Natural killer cell (primary cell): ENCODE measurements at places on chromosomes 5 and 9.

- no peak overlapping the region for H3K4me3 ChIP-seq
- H3K4me1 ChIP-seq: no peaks in the 10 kb centered on the region
- DNase-seq: no peak
- no peak overlapping the region for H3K27ac ChIP-seq
- H3K27me3 ChIP-seq: no peaks in the 10 kb centered on the region
- H3K36me3 ChIP-seq: no peaks in the 10 kb centered on the region
These were observed 20.3 kb upstream of the RNF180 start for GRCh38 chr5:64145216-64145895.

DNA sequence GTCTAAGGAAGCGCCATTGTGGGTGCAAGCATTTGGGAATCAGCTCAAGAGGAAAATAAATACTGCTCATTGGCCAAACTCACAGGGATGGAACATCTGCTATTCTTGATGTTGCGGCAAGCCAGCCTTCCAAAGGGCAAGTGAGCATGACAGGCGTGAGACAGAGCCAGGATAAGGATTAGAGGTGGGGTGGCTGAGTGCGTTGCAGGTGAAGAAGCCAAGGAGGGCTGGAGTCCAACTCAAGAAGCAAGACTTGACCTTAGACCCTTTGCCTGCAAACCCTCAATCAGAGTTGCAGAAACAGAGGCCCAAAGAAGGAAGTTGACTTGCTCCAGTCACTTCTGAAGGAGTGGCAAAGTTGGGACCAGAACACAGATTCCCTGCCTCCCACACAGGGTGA is 79.4 kb downstream of the WWC1 start:
- H3K4me1 ChIP-seq: no peaks in the 10 kb centered on the region
- no peaks in the 10 kb centered on the region for H3K36me3 ChIP-seq
- H3K4me3 ChIP-seq: no peak overlapping the region
- DNase-seq: no peak
- no peaks in the 10 kb centered on the region for H3K27me3 ChIP-seq

GRCh38 chr5:32996336-32996735 is 285.2 kb downstream of the NPR3 start:
- H3K4me3 ChIP-seq: no peak overlapping the region
- no peak for DNase-seq
- no peaks in the 10 kb centered on the region for H3K4me1 ChIP-seq
- H3K27ac ChIP-seq: no peak overlapping the region
- H3K27me3 ChIP-seq: no peaks in the 10 kb centered on the region
- no peaks in the 10 kb centered on the region for H3K36me3 ChIP-seq

GRCh38 chr5:77991084-77991483 is 214.9 kb upstream of the TBCA start:
- peaks cover 2% of the 10 kb centered on the region for H3K36me3 ChIP-seq
- no peak overlapping the region for H3K4me3 ChIP-seq
- no peak for DNase-seq
- no peak overlapping the region for H3K27ac ChIP-seq
- H3K27me3 ChIP-seq: no peaks in the 10 kb centered on the region
- no peaks in the 10 kb centered on the region for H3K4me1 ChIP-seq

DNA sequence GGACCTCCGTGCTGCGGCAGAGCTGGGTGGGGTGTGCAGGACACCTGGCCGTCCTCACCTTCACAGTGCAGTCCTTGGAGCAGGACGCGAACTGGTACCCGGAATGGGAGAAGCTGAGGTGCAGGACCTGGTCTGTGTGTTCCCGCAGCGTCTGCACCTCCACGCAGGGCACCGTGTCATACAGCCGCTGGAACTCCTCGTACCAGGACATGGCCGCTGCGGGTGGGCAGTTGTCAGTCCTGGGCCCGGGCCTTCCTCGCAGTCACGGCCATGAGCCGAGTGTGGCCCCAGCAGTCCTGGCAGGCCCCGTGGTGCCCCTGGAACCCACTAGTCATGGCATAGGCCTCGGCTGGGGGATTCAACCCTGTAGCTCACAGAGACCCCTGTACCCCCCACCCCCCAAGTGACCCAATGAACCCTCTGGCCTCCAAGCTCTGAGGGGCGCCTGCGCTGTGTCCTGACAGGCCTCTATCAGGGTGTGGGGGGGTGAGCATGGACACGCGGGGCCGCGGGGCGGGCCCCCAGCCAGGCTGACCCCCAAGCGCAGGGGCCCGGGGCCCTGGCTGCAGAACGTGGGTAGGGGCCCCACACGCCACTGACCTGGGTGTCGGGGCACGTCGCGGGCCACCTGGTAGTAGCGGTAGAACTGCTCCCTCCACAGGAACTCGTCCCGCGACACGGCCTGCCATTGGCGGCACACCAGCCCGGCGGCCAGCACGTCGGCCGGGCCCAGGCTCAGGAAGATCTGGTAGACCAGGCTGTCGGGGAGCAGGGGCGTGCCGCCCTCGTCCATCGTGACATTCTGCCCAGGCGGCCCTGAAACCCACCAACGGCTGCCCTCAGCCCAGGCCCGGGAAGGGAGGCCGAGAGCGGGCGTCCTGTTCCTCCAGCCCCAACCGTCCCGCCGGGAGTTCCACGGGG is 987 bp downstream of the FBXW5 start:
- H3K4me3 ChIP-seq: peak overlapping the region; percentile 92
- H3K27ac ChIP-seq: peak overlapping the region; percentile 61
- H3K27me3 ChIP-seq: no peaks in the 10 kb centered on the region
- H3K4me1 ChIP-seq: peaks cover 47% of the 10 kb centered on the region

GRCh38 chr9:23542927-23543326 is 283.1 kb downstream of the ELAVL2 start:
- DNase-seq: no peak
- H3K4me3 ChIP-seq: no peak overlapping the region

DNA sequence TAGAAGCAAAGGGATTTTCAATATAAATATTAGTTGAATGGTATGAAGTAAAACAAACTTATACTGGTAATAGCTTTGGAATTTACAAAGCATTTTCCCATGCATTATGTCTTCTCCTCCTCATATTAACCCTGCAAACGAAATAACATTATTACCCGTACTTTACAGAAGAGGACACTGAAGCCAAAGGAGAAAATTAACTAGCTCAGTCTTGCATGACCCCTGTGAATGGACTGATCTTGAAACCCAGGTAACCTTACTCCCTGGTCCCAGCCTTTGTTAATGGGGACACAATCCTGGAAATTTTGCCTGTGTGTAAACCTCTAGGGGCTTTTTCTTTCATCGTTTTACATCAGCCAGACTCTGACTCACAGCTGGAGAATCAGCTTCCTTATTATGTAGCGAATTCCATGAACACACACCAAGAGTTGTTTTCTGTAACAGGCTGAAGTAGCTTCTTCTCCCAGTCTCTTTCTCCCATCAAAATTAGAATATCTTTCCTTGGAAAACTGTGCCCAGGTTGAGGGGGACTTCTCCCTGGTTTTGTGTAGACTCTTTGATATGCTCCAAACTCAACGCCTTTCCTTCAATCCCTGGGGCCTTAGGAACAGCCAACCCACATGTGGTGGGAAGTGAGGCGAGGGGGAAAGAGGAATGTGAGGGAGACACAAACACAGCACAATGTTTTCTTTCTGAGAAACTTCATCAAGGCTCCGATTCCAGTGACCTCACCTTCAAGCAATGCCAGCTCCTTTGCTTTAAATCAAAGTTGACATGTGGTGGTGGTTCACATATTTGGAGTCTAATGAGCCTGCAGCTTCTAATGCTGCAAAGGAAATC is 480.9 kb upstream of the PAPPA start:
- H3K4me3 ChIP-seq: no peak overlapping the region
- no peaks in the 10 kb centered on the region for H3K4me1 ChIP-seq
- no peak for DNase-seq

- H3K4me3 ChIP-seq: peak overlapping the region; percentile 56
- H3K27me3 ChIP-seq: no peaks in the 10 kb centered on the region
These were observed 516 bp downstream of the MRPL41 start for GRCh38 chr9:137552022-137552768.

GRCh38 chr9:127755061-127756060 is 20.3 kb upstream of the TOR2A start:
- DNase-seq: no peak
- H3K4me1 ChIP-seq: no peaks in the 10 kb centered on the region
- H3K27me3 ChIP-seq: no peaks in the 10 kb centered on the region
- no peak overlapping the region for H3K27ac ChIP-seq
- no peak overlapping the region for H3K4me3 ChIP-seq

GRCh38 chr9:77304543-77304942 is 127.2 kb downstream of the VPS13A start:
- no peaks in the 10 kb centered on the region for H3K4me1 ChIP-seq
- no peaks in the 10 kb centered on the region for H3K27me3 ChIP-seq
- peaks cover 6% of the 10 kb centered on the region for H3K36me3 ChIP-seq
- DNase-seq: no peak
- H3K4me3 ChIP-seq: no peak overlapping the region

- H3K4me1 ChIP-seq: no peaks in the 10 kb centered on the region
- no peaks in the 10 kb centered on the region for H3K27me3 ChIP-seq
- no peak overlapping the region for H3K4me3 ChIP-seq
These were observed 7.6 kb upstream of the CLPTM1L start for GRCh38 chr5:1352231-1353219.

GRCh38 chr9:122822056-122822455 is 6.3 kb downstream of the PDCL start:
- no peak overlapping the region for H3K4me3 ChIP-seq
- peaks cover 47% of the 10 kb centered on the region for H3K36me3 ChIP-seq
- DNase-seq: no peak
- no peaks in the 10 kb centered on the region for H3K27me3 ChIP-seq
- H3K4me1 ChIP-seq: peaks cover 7% of the 10 kb centered on the region

GRCh38 chr5:176719113-176719739 is 71.9 kb downstream of the TSPAN17 start:
- peaks cover 31% of the 10 kb centered on the region for H3K4me1 ChIP-seq
- no peak overlapping the region for H3K4me3 ChIP-seq
- H3K27ac ChIP-seq: no peak overlapping the region

DNA sequence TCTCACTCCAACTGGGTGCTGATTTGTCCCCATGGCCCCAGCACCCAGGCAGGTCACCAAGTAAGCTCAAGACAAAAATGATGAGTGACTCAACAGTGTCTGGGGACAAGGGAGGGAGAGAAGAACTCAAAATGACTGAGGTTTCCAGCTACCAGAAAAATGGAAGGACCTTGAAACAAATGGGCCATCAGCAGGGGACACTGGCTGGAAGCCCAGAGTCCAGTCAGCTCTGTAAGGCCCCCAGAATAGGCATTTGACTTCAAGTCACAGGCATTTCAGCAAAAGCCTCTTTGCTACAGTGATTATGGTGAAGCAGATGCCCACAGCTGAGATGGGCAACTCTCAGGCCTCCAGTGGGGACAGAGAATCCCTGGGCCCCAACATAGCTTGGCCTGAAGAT is 139.0 kb upstream of the GABRP start:
- no peak for DNase-seq
- H3K4me3 ChIP-seq: no peak overlapping the region
- H3K27ac ChIP-seq: no peak overlapping the region
- no peaks in the 10 kb centered on the region for H3K27me3 ChIP-seq
- no peaks in the 10 kb centered on the region for H3K36me3 ChIP-seq

DNA sequence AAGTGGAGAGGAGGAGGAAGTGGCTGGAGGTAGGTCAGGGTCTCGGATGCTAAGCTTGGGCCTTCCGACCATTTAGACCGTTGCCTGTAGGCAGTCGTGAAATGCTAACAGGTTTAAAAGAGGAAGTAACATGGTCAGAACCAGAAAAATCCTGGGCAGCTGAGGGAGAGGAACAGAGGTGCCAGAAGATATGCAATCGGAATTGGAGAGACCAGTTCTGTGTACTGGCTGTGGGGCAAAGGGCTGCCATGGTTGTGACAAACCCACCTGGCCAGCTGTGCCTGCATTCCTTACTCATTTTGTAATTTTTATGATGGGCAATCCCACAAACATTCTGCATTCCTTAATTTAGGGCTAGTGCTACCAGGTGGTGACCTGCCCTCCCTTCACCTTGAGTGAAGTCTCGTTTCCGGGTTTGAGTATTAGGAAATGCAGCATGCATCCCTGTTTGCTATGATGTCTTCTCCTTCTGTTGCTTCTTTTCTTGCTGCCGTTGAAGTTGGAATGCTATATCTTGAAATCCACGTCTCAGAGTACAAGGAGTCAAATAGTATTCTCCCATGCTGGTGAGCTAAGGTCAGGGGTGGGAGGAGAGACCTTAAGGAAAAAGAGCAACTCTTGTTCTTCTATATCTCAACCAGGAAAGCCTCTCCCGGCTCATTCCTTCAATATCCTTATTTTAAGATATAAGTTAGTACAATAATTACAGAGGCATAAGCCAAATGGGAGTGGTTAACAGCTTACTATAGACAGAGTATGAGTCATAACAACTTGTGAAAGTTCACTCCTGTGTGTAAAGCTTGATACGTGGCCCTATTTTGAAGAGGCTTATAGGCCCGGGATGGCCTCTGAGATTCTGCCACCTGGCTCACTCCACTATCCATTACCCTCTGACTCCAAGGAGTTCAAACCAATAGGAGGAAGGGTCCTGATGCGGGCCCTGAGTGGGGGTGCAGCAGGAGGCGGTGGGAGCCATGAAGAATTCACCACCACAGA is 37.0 kb downstream of the B4GALT1 start:
- peak; percentile 53 for DNase-seq
- peak overlapping the region; percentile 82 for H3K27ac ChIP-seq
- no peaks in the 10 kb centered on the region for H3K27me3 ChIP-seq
- no peak overlapping the region for H3K4me3 ChIP-seq

GRCh38 chr9:108546215-108546614 is 309.6 kb downstream of the ACTL7B start:
- no peak overlapping the region for H3K4me3 ChIP-seq
- no peaks in the 10 kb centered on the region for H3K4me1 ChIP-seq
- no peaks in the 10 kb centered on the region for H3K36me3 ChIP-seq

DNA sequence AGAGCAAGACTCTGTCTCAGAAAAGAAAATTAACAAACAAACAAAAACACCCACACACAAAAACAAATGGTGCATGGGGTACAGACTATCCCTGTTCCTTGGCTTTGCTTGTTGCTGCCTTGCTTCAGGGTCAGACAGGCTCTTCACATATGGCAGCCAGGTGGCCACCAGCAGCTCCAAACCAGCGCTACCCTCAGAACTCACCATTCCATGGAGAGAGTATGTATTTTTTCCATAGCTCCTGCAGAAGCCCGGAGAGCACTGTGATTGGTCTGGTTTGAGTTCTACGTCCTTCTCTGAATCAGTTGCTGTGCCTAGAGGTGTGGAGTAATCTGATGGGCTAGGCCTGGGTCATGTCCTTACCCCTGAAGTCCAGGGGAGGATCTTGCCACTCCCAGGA is 25.2 kb upstream of the HSPA9 start:
- H3K4me1 ChIP-seq: peaks cover 6% of the 10 kb centered on the region
- DNase-seq: no peak
- H3K36me3 ChIP-seq: no peaks in the 10 kb centered on the region
- H3K27me3 ChIP-seq: no peaks in the 10 kb centered on the region

- no peaks in the 10 kb centered on the region for H3K36me3 ChIP-seq
- no peaks in the 10 kb centered on the region for H3K27me3 ChIP-seq
- H3K27ac ChIP-seq: no peak overlapping the region
- H3K4me1 ChIP-seq: no peaks in the 10 kb centered on the region
These were observed 363.3 kb upstream of the MEF2C start for GRCh38 chr5:89246252-89246651.

- no peaks in the 10 kb centered on the region for H3K36me3 ChIP-seq
- H3K27me3 ChIP-seq: no peaks in the 10 kb centered on the region
- H3K27ac ChIP-seq: no peak overlapping the region
- H3K4me3 ChIP-seq: no peak overlapping the region
These were observed 47.2 kb upstream of the CXCL14 start for GRCh38 chr5:135625961-135626360.
